Mammary epithelial cell (primary cell): ENCODE measurements at places on chromosomes 11 and 22.

DNA sequence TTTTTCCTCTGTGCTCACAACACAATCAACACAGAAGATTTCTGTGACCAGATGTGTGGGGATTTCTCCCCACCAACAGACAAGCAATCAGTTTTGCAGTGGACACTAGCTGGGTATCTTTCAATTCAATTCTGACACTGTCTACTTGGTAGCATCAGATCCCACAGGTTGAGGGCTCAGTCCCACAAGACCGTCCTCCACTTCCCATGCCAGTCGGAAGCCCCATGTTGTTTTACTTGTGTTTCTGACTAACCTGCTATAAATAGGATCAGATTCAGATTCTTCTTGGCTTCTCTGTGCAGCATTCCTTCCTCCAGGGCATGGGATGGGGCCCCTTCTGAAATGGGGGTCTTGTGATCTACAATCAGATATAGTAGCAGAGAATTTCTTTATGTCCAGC lies 19.6 kb downstream of the ACER3 start:
- no peak for DNase-seq

DNA sequence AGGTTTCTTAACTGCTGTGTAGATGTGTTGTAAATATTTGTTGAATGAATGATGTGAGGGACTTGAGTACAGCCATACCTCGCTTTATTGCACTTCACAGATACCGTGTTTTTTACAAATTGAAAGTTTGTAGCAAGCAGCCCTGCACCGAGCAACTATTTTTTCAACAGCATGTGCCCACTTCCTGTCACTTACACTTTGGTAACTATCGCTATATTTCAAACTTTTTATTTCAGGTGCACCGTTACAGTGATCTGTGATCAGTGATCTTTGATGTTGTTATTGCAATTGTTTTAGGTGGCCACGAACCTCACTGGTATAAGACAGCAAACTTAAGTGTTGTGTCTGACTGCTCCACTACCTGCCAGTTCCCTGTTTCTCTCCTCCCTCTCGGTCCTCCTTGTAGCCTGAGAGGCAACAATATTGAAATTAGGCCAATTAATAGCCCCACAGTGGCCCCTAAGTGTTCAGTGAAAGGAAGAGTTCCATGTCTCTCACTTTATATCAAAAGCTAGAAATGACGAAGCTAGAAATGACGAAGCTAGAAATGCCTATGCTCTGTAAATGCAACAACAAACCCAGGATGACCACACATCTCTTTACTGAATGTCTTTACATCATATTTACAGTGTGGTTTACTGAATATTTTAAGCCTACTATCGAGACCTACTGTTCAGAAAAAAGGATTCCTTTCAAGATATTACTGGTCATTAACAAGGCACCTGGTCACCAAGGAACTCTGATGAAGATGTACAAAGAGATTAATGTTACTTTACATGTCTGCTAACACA lies 1.0 kb downstream of the SFI1 start:
- no peak for DNase-seq

DNA sequence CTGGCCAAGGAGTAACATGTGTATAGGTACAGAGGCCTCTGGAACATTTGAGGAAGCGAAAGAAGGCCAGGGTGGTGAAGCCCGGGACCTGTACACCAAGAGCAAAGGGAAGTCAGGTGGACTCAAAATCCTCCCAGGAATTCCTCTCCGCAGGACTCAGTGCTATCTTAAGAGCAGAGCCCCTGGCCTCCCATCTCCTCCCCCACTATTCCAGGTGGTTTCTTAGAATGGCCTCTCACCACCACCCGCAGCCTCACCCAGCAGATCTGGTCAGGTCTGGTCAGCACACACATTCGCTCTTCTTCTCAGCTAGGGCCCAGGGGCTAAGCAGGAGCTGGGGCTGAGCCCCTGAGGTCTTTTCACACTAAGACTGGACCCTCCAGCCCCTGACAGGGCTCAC lies 59.1 kb downstream of the SCGB1A1 start:
- no peak for DNase-seq

DNA sequence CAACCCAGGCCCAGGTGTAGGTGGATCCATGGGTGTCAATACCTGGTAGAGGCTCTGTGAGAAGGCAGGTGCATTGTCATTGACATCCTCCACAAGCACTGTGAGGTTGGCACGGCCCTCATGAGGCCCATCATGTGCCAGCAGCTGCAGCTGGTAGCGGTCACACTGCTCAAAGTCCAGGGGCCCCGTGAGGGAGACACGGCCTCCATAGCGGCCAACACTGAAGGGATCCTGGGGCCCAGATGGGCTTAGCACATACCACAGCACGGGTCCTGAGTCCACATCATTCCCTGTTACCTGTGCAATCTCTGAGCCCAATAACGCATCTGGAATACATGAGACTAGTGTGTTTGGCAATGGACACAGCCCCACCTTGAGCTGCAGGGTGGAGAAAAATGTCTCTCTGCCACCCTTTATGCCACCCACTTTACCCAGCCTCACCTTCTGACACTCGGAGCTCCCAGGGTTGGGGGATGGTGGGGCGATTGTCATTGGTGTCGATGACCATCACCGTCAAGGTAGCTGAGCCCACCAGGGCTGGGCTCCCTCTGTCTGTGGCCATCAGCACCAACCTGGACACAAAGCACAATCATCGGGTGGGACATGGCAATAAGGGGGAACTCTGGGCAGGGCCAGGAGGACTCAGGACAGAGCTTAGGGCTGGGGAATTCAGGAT lies 6.1 kb upstream of the TPP1 start:
- no peak for DNase-seq

GRCh38 chr11:77046060-77046501 lies 11.9 kb downstream of the B3GNT6 start:
- DNase-seq: peak; percentile 33

GRCh38 chr11:11036848-11037732 lies 179.2 kb upstream of the ZBED5 start:
- peak; percentile 50 for DNase-seq
